ENCODE measurements at places on chromosomes 5 and 9.

DNA sequence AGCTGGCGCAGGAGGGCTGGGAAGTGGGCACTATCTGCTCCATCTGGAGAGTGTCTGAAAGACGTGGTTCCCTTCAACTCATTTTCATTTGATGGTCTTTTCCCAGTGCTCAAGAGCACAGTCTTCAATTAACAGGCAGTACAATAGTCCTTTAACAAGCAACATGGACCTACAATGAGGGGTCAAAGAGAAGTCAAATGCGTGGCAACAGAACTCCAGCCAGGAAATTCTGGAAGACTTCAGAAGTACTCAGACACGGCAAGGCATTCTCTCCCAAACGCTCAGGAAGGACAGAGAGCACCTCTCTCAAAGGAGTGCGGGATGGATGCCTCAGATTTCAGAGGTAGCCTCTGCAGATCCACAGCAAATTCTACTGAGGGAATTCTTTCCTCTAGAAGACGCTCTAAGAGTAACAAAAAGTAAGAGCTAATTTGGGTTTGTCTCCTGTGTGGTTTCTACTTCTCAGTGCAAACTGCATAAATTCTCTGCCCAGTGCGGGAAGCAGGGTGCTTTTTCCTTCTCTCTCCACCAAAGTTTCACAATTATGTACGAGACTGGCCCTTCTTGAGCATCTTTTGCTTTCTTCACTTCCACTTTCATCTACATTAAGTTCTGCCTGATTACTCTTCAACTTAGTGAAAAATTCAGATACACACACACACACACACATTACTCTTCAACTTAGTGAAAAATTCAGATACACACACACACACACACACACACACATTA, 56.4 kb downstream of the LHFPL2 start:
- no peak for DNase-seq

GRCh38 chr5:131198625-131199024, 27.9 kb downstream of the LYRM7 start:
- no peak for DNase-seq

- no peak for DNase-seq
These were observed 15.7 kb downstream of the TTC23L start for GRCh38 chr5:34854459-34855174.

- DNase-seq: no peak
These were observed 40.0 kb upstream of the CDH6 start for GRCh38 chr5:31153521-31153920.

DNA sequence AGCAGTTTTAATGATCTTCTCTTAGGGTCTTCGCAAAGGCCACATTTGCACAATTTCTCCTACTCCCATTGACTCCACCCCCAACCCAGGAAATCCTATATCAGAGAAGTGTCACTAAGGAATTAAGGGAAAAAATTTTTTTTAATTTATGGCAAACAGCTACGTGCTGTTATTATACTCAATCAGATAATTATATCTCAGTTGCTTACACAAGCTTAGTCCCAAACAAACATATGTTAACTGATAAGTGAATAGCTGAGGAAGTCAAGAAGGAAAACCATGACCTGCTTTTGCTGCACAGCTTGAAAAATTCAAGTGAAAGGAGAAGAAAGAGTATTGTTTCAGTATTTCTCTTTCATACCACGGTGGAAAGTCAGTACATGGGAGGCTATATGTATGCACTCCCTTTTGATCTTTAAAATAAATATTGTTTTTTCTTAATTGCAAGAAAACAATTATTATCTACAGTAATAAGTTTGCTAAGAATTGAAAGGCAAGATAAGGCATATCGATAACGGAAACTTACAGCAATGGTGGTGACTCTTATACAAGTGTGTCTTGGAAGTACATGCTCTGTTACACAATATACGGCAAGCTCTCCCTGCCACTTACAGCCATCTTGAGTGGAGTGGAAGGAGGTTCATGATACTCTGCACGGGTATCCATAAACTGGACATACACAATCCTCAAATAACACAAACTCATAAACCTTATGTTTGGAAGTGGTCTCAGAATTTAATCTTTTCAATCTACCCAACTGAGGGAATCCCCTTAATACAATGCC, 167.9 kb upstream of the FREM1 start:
- DNase-seq: no peak

DNA sequence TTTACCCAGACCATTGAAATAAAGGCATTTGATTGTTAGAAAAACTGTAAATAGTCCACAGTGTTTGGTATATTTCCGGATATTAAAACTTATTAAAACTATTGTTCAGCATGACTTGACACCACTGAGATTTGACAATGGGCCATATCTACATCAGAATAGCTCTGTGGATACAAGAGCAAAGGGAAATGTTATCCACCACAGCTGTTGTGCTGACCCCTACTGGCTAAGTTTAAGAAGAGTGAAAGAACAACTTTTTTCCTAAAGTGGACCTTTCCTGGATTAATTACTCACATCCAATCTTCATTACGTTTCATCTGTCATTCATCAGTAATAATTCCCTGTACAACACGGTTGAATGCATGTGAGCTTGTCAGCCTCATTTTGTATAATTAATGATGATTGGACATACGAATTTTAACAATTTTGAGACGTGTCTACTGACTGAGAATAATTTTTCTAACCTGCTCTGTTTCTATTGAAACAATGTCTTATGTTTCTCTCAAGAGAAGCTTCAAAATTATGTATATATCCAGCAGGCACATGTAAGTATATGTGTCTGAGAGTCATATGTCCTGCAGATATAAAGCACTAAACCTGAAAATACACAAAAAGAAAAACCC, 1952.6 kb downstream of the MAT2B start:
- no peak for DNase-seq

DNA sequence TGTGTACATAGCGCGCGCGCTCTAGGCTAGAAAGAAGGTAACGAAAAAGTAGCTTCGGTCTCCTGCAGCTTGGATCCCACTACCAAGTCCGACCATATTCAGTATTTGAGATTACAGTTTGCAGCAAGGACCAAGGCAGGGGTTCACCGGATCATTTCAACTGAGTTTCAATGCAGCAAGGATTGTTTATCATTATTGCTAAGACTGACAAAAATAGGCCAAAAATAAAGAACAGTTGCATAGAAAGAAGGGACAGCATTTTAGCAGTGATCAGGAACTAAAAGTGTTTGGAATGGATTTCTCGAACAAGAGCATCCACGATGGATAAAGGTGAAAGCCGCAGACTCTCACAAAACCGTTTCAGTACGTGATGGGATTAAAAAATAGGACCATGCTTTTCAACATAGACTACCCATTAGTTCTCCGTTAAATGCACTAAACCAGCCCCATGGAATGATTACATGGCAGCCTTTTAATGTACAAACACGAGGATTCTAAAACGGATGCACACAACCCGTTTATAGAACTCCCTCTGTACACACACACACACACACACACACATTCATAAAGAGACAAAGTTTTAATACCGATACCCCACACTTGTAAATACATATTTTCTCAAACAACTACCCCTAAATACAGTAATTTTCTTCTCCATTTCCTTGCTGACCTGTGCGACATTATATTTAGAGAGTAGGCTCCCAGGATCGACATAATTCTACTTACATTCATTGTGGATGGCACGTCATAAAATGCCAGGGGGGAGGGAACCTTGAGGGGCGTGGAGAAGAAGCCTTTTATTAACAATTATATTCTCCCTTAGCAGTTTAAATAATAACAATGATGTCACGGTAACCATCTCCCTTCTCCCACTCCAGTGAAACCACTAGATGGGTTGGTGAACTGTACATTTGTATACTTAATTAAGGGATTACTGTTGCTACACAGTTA, 197.1 kb downstream of the MEF2C start:
- DNase-seq: no peak

GRCh38 chr5:7367780-7368179, 28.2 kb upstream of the ADCY2 start:
- no peak for DNase-seq

GRCh38 chr5:170743876-170744212, 39.7 kb upstream of the GABRP start:
- DNase-seq: no peak

DNA sequence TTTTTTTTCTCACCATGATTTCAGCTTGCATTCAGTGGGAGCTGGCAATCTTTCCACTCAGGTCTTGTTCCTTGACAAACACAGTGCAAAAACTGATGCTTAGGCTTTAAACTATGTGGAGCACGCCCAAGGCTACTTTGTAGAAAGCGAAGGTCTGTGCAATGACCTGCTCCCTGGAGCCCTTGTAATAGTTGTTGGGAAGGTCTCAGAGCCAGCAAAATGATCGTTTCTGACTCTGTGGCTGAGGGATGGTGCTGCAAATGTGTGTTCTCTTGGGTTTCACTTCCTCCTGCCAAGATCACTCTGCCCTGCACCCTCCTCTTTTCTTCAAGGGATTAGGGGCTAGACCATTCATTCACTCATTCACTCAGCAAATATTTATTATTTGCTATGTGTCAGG, 249.7 kb upstream of the MAP3K1 start:
- DNase-seq: no peak

Measured in activated CD4-positive, alpha-beta T cell treated with anti-CD3 and anti-CD28 coated beads for 48 hours (primary cell).